ENCODE measurements at places on chromosomes 2 and 18.
A peak's percentile ranks its signal among the peaks of the same experiment; 100 is the strongest.

- DNase-seq, result peak; percentile 37
These were observed 22.2 kb upstream of the TTC39C start for GRCh38 chr18:23992089-23992940.

GRCh38 chr18:13406736-13407135 lies 188.2 kb downstream of the LDLRAD4 start:
- no peak for DNase-seq

DNA sequence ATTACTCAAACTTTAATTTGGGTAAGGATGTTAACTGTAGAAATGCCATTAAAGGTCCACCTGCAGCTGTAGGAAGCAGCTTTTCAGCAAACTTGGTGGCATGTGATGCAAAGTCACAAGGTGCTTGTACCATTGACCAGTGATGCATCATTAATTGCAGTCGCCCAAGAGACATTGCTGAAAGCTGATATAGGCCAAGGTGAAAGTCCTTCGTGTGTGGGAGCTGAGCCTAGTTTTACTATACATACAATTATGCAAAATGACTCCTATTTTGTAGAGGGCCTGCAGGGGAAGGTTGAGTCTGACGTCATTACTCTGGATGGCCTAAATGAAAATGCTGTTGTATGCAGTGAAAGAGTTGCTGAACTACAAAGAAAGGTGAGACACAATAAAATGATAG lies 40.5 kb downstream of the ALMS1 start:
- DNase-seq, result no peak

GRCh38 chr18:75252136-75252535 lies 41.5 kb downstream of the TSHZ1 start:
- no peak for DNase-seq

GRCh38 chr18:25305584-25305983 lies 46.4 kb downstream of the ZNF521 start:
- no peak for DNase-seq

GRCh38 chr2:218418717-218419458 lies at the start of gene VIL1:
VIL1 (plus strand) TSS chr2:218419123; CDS start chr2:218423779, 4,656 bp downstream.
- DNase-seq, result no peak

- DNase-seq, result no peak
These were observed 11.4 kb downstream of the THNSL2 start for GRCh38 chr2:88181511-88181910.

- no peak for DNase-seq
These were observed 63.6 kb downstream of the ACKR3 start for GRCh38 chr2:236633219-236633570.

- no peak for DNase-seq
These were observed 48.8 kb upstream of the ZDBF2 start for GRCh38 chr2:206225435-206226232.

DNA sequence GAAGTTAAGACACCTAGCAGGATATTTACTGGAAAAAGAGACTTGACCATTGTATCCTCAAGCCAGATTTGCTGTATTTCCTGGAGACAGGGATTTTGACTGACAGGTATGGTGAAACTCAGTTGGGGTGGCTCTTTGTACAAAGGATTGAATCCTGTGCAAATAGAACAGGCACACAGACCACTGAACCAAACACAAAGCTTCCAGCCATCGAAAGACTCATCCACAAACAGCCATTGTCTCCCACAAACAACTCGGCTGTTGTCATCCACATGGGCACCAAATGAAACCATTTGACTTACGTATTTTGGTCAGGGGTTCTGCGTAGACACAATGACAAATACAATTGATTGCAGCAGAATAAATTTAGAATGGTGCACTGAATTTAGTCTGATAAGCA lies 15.9 kb downstream of the RNF152 start:
- DNase-seq, result no peak

GRCh38 chr2:173184031-173185004 lies 108.7 kb downstream of the MAP3K20 start:
- DNase-seq, result no peak

DNA sequence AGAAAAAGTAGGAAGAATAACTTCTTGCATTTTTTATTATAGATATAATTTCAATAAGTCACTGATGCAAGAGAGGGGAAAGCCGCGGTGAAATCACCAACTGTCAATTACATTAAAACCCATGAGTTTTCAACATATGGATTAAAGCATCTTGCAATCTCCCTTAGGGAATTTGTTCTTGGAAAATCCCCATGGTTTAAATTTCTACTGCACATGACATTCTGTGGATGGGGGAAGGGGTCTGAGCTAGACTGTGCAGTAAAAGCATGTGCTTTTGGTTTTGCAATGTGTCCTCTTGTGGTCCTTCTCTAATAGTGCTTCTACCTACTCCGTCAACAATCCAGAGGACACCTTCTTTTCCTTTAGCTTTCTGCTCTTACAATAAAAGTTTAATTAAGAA lies 894.0 kb downstream of the DCDC2C start:
- DNase-seq, result no peak

DNA sequence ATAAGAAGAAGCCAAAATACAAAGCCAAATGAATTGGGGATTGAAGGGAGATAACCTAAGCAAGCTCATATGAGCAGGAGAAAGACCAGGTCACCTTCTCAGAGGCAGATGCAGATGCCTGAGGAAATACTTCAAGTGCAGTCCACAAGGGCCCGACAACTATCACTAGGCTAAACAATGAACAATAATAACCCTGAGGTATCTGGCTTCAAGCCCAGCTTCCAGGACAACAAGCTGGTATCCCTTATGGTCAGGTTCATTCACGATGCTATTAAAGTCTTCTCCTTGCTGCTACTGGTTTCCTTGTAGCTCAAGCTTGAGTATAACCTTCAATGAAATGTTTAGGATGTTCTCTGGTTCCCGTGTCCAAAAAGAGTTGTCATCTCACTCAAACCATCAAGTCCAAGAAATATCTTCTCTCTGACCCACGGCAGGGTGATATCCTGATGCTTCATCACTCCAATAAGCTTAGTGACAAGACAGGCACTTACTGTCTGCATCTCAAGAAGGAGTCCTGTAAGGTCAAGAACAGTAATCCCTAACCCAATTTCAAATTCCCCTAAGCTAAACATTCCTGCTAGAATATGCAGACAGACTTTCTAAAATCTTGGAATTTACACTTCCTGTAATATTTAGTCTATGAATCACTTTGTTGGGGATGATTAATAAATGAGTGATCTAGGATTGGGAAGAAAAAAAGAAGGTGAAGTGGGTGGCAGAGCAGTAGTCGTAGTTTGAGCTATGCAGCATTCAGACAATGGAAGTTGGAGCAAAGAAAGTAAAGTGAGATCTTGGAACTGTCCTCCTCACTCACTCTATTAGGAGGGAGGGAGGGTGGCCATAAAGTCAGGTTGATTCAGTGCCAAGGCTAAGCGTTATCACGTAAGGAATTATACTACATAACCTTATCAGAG lies 33.1 kb downstream of the CHN1 start:
- DNase-seq, result no peak

GRCh38 chr18:75654386-75654785 lies 226.9 kb upstream of the SMIM21 start:
- no peak for DNase-seq

- no peak for DNase-seq
These were observed 20.5 kb downstream of the PCARE start for GRCh38 chr2:29053670-29054400.

GRCh38 chr2:208249296-208249695 lies 5.6 kb downstream of the IDH1 start:
- no peak for DNase-seq

- DNase-seq, result peak; percentile 25
These were observed 149.2 kb upstream of the NFATC1 start for GRCh38 chr18:79246309-79247108.

GRCh38 chr2:240732184-240732583 lies 40.5 kb downstream of the AQP12A start:
- no peak for DNase-seq

GRCh38 chr18:49591271-49591670 lies 29.4 kb downstream of the LIPG start:
- no peak for DNase-seq

DNA sequence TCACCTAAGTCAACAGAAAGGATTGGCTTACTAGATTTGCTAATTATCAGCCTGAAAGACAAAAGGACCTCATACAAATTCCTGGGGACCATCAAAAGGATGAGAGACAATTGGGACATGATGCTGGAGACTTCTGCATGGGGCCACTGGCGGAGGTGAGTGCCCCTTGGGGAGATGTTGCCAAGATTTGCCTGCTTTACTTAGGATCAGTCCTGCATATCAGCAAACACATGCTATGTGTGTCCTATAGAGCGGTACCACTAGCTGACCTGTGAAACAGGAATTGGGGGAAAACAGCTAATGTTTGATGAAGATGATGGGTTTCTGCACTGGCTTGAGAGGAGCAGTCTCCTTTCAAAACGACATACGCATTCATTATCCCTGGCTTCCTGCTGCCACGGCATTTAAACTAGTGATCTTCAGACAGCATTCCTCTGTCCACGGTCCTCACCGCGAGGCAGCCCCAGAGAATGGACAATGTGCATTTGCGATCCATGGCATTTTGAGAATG lies 104.2 kb downstream of the TGIF1 start:
- no peak for DNase-seq

DNA sequence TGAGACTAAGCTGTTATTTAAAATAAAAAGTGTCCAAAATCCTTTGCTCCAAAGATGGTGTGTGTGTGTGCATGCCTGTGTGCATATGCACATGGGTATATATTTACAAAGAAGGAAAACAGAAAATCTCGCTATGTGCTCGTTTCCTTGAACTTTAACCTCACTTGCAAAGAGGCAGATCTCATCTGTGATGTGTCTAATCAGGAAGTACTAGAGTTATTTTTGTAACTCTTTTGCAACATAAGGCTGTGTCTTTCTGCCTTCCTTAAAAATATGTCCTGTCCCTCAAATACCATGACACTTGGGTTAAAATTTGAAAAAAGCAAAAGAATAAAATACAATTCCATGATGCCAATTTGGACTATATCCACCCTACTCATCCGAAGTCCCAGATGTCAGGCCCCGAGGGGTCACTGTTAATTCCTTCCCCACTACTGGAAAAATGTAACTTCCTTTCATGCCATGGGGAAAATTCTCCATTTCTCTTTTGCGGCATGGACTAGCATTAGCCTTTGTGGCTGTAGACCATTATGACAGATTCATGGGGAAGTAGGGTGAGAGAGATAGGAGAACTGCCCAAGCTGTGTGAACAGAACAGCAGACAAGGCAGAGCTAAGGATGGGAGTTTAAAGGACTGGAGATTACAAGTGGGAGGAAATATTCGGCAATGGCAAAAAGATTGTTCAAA lies 191.3 kb downstream of the MYO1B start:
- no peak for DNase-seq

GRCh38 chr2:156021146-156022040 lies 311.1 kb downstream of the NR4A2 start:
- DNase-seq, result no peak

DNA sequence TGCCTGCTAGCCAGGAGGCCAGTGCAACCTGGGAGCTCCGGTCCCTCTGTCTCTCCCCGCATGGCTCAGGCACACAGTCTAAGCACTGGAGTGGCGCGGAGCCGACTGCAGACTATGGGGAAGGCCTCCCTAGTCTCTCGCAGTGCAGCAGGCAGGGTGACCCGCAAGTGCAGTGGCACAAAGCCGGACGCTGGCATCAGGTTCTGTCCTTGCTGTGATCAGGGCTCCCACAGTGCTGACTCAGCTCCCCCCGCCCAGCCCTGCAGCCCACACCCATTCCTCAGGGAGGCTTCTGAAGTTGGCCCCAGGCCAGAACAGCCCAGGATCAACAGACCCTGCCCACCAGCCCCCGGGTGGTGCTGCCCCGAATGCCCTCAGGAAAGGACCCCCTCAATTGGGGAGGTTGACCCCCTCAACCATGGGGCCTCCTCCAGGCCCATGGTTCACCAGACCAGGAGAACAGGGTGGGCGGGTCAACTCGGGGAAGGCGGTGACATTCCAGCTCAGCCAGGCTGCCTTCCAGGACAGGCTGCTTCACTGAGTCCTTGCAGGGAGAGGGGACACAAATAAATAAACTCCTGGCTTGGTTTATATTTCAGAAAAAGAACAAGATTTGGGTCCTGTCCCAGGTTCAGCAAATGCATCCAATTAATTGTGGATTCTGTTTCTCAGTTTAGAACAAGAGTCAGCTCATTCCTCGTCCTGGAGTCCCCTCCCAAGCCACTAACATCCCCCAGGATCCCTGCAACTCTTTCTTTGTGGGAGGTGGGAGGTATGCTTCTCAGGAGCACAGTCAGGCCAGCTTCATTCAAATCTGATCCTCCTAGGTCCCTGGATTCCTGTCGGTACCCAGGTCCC lies 12.2 kb downstream of the BIN1 start:
- DNase-seq, result no peak

DNA sequence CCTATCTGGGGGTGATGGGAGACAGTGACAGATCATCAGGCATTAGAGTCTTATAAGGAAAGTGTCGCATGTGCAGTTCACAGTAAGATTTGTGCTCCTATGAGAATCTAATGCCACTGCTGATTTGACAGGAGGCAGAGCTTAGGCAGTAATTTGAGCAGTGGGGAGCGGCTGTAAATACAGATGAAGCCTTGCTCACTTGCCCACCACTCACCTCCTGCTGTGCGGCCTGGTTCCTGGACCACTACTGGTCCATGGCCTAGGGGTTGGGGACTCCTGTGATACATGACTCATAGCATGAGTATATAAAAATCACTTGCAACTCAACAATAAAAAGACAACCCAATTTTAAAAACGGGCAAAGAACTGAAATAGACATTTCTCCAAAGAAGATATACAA lies 71.1 kb upstream of the ACAA2 start:
- DNase-seq, result no peak

DNA sequence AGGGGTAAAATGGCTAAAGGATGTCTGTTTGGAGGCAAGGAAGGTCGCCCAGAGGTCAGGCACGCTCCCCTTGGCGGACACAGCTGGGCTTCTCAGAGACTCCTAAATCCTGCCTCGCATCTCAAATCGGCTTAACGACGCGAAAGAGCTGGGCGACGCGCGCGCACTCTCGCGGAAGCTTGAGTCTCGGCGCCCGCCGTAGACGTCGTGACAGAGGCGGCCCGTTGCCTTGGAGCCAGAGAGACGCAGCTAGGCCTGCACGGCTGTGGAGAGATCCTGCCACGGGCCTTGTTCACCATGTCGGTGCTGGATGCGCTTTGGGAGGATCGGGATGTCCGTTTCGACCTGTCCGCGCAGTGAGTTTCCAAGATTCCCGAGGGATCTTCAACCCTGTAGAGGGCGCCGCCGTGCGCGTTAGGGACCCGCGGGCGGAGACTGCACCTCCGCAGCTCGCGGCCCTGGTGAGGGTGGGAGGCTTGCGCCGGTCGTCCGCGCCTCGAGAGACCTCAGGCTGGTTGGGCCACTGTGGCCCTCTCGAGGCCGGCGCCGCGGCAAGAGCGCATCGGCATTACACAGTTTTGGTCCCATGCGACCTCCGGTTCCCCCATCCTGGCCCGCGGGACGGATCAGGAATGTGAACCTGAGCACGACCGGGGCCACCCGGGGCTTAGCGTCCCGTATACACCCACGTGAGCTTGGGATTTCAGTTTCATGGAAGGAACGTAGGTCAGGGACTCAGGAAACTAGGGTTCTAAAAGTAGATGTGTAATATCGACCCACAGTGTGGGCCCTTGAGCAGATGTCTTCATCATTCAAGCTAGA lies at the start of gene BBS5:
BBS5 (plus strand) TSS at position 238 of the 822 bp plus-strand sequence; CDS start at position 298, 60 bp downstream.
- peak; percentile 35 for DNase-seq

All from activated naive CD4-positive, alpha-beta T cell (primary cell).